ENCODE measurements at places on chromosomes 2 and 18. TPM values are rescaled to one million over a fixed set of nuclear protein-coding genes. Genes with fewer than 3 reads are reported as not detected.

DNA sequence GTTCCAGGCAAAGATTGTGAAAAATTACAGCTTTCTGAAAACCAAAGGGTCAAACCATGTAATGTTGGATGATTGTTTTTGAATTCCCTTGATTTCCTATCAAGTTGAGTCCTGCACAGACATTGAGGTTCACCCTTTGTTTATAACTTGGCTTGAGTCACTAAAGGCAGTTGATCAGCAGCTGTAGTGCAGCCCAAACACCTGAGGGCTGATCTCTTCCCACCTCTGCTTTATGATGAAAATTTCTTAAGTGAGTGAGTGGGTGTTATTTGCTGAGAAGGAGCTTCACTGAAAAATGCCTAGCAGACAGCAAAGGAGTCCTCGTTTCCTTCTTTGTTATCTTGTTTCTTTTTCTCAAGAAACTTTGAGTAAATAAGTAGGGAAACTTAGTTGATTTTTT lies 31.9 kb upstream of the BMPR2 start:
- no peak for DNase-seq

The ALK gene
- 0.44 TPM for total RNA-seq

The TXNDC2 gene
- total RNA-seq: not detected

DNA sequence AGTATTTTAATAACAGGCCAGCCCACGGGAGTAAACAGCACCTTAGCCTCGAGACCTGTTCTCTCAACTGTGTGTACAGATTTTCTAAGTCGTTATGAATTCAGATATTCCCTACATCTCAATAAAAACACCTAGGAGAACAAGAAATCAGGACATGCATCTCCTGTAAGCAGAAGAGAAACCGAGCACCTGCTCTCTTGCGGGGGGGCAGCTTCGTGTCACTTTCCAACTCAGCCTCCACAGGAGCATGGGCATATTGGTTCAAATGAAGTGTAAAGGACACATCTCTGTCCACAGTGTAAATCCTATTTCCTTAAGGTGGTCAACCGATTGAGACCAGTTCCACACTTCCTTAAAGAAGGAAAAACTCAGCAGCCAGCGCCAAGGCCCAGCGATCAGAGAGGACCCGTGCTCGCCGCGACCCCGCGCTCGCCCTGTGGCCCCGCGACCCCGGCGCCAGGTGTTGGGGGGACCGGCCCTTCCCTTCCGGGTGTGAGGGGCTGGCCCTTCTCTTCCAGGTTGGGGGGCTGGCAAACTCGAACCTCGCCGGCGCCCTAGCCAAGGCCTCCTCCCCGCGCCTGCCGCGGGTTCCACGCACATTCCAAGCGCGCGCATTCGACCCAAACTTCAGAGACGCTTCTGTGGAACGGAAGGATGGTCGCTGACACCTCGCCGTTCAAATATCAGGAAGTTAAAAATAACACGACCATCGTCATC lies 652 bp downstream of the SH3YL1 start:
- no peak for DNase-seq

GRCh38 chr18:56902653-56903052 lies 244.2 kb upstream of the BOD1L2 start:
- DNase-seq: no peak

The SIX3 gene
- total RNA-seq: not detected

GRCh38 chr2:232088771-232089170 lies 127.3 kb downstream of the DIS3L2 start:
- no peak for DNase-seq

The ALLC gene
- not detected for total RNA-seq

DNA sequence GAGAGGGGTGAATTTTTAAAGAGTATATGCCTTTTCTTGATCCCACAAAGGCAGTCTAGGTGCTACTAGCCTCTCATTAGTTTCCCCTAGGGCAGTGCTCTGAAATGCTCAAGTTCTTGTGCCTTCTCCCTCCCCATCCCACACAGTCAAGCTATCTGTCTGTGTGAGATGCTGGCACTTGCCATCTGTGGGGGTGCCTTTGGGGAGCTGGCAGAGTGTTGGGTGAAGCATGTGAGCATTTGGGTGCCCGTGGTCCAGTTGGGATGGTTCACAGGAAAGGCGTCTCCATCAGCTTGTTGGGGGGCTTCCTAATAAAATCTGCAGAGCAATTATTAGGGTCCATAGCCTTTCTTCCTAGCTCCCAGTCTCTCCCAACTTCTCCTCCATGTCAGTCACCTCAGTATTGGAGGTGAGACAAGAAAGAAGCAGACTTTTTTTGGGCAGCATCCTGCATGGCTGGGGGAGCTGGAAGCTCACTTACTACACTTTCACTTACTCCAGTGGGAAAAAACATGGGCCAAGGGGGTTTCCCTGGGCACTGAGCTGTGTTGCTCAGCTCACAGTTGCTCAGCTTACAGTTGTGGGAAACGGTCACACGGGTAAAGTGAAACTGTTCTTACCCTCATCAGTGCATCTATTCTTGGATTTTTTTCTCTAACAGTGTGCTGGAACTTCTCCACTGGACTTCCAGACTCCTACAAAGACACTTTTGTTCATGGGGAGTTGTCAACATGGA lies 29.3 kb downstream of the COLEC11 start:
- DNase-seq: no peak

- no peak for DNase-seq
Measured at GRCh38 chr18:59837586-59837985, 62.2 kb upstream of the PMAIP1 start.

- DNase-seq: no peak
Measured at GRCh38 chr18:6484659-6485058, 69.9 kb upstream of the L3MBTL4 start.

The DAPL1 gene
- total RNA-seq: 1.5 TPM

The SUCLG1 gene
- total RNA-seq: 78.7 TPM

- DNase-seq: no peak
Measured at GRCh38 chr2:151363709-151364108, 6.3 kb downstream of the TNFAIP6 start.

The NPPC gene
- total RNA-seq: not detected

GRCh38 chr2:86293612-86294011 lies 43.8 kb downstream of the REEP1 start:
- DNase-seq: no peak

Measured in omental fat pad (tissue), 4 donors.